Gastroesophageal sphincter (tissue), 4 donors: ENCODE measurements at places on chromosomes 1 and 21. TPM values are rescaled to one million over a fixed set of nuclear protein-coding genes. Genes with fewer than 3 reads are reported as not detected.

The LMX1A gene
- total RNA-seq, result 1.1 TPM

The PLA2G2C gene
- not detected for total RNA-seq

The CSF3R gene
- 5.4 TPM for total RNA-seq

The S100A14 gene
- total RNA-seq, result 8.9 TPM

The TDRD5 gene
- total RNA-seq, result 0.27 TPM

The FLG2 gene
- not detected for total RNA-seq

The DCST2 gene
- total RNA-seq, result not detected

The UBE4B gene
- 67.2 TPM for total RNA-seq

The CDC20 gene
- not detected for total RNA-seq

The NES gene
- total RNA-seq, result 15.3 TPM

The PSRC1 gene
- 6.9 TPM for total RNA-seq

The LCE2B gene
- total RNA-seq, result not detected
